ENCODE measurements at places on chromosomes 5 and 9.

GRCh38 chr9:88997646-88998045 is 6.4 kb downstream of the S1PR3 start:
- no peak for DNase-seq
- H3K27ac ChIP-seq, result no peak overlapping the region
- H3K27me3 ChIP-seq, result peaks cover 14% of the 10 kb centered on the region
- no peak overlapping the region for H3K4me3 ChIP-seq
- H3K36me3 ChIP-seq, result no peaks in the 10 kb centered on the region

- H3K4me1 ChIP-seq, result peaks cover 6% of the 10 kb centered on the region
- no peak overlapping the region for H3K27ac ChIP-seq
- H3K36me3 ChIP-seq, result no peaks in the 10 kb centered on the region
- no peak overlapping the region for H3K4me3 ChIP-seq
- H3K27me3 ChIP-seq, result no peaks in the 10 kb centered on the region
Measured at GRCh38 chr5:113043491-113043931, 66.9 kb downstream of the DCP2 start.

DNA sequence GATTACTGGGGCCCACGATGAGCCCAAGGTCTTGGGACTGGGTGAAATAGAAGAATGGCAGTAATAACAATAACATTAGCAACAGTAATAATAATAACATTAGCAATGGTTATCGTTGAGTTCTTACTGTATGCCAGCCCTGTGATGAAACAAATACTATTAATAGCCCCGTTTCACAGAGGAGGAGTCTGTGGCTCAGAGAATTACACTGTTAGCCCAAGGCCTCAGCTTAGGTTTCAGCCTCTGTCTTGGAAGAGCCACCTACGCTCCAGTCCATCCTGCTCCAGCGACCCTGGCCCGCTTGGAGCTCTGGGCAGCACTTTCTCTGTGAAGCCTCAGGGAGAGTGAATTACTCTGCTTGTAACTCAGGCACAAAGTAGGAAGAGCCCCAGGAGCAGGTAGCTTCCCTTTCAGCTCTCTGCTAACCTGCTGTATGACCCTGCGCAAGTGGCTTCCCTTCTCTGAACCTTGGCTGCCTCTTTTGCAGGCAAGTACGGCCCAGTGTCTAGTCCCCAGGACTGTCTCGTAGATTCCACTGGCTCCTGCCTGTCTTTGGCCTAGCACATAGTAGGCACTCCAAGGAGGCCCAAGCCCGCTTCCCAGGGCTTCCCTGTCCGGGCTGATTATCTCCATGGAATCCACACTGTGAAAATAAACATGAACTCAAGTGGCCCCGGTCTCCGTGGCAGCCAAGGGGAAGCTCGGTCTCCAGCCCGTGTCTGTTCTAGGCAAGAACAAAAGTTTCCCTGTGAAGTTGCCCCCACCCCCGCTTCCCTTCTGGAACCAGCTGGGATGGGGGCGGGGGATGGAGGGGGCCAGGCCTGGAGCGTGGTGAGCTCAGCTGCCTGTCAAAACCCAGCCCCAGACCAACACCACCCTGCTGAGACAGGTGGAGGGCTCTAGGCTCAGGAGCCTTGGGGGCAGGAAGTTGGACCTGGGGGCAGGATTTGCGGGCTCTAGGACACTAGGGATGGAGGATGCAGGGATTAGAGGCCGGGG is 26.2 kb upstream of the LMX1B start:
- DNase-seq, result no peak
- no peaks in the 10 kb centered on the region for H3K36me3 ChIP-seq
- no peak overlapping the region for H3K4me3 ChIP-seq
- no peaks in the 10 kb centered on the region for H3K4me1 ChIP-seq

DNA sequence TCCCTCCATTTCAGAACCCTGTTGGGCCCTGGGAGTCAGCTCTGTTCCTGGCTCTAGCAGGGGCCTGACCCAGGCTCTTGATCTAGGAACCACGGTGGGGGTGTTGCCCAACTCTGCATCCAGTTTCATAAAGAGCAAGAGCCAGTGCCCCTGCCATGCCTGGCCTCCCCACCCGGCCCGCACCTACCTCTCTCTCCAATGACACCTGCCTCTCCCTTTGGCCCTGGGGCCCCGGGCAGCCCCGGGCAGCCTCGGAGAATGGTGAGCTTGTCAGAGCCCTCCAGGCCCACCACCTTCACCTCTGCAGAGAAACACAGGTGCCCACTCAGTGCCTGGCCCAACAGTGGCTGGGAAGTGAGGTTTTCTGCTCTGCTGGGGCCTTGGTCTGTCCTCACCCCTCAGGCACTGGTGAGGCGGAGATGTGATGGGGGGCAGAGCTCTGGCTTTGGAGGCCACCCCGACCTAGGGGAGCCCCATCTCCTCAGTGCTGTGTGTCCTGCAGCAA is 1.5 kb downstream of the FCN1 start:
- DNase-seq, result no peak
- no peak overlapping the region for H3K27ac ChIP-seq
- H3K4me3 ChIP-seq, result no peak overlapping the region
- no peaks in the 10 kb centered on the region for H3K4me1 ChIP-seq
- no peaks in the 10 kb centered on the region for H3K36me3 ChIP-seq
- H3K27me3 ChIP-seq, result no peaks in the 10 kb centered on the region

- H3K27ac ChIP-seq, result no peak overlapping the region
- no peak overlapping the region for H3K4me3 ChIP-seq
- H3K27me3 ChIP-seq, result no peaks in the 10 kb centered on the region
Measured at GRCh38 chr5:79136618-79137017, 25.0 kb downstream of the BHMT start.

- H3K27me3 ChIP-seq, result no peaks in the 10 kb centered on the region
- DNase-seq, result no peak
- H3K36me3 ChIP-seq, result peaks cover 41% of the 10 kb centered on the region
- peaks cover 40% of the 10 kb centered on the region for H3K4me1 ChIP-seq
- peak overlapping the region; percentile 33 for H3K27ac ChIP-seq
Measured at GRCh38 chr5:69237877-69238276, 3.2 kb downstream of the CDK7 start.

GRCh38 chr5:76717222-76718083 is 1.5 kb downstream of the F2R start:
- no peak for DNase-seq
- peaks cover 35% of the 10 kb centered on the region for H3K4me1 ChIP-seq
- peak overlapping the region; percentile 79 for H3K4me3 ChIP-seq

- no peak overlapping the region for H3K27ac ChIP-seq
- H3K4me1 ChIP-seq, result no peaks in the 10 kb centered on the region
- no peaks in the 10 kb centered on the region for H3K27me3 ChIP-seq
- no peak overlapping the region for H3K4me3 ChIP-seq
Measured at GRCh38 chr5:7644723-7645122, 206.2 kb downstream of the CFAP90 start.

DNA sequence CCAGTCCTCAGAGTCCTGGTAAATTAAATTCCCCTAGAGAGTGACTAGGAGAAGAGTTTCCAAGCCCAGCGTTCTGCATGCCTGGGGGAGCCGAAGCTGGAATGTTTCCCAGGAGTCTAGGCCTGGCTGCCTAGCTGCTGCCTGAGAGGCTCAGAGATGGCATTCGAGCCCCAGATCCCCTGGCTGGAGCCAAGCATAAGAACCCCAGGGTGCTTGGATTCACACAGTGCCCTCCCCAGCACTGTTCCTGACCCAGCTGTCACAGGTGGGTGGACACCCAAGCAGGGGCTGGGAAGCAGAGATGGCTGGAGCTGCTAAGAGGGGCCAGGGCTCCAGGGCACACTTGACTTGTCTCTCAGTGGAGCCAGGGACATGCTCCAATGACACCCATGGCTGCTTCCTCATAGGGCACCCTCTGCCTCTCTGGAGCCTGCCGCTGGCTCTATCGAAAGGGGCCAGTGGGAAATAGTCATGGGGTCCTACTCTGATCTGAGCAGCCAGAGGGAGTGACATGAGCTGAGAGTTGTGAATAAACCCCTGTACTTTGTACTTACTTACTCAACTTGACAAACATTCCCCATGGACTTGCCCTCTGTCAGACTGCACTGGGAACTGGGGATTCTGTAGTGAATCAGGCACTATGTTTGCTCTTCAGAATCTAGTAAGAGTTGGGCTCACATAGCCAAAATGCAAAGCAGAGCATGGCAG is 62.6 kb upstream of the XPA start:
- H3K27ac ChIP-seq, result no peak overlapping the region
- H3K36me3 ChIP-seq, result no peaks in the 10 kb centered on the region
- no peak overlapping the region for H3K4me3 ChIP-seq
- H3K27me3 ChIP-seq, result peaks cover 45% of the 10 kb centered on the region
- no peaks in the 10 kb centered on the region for H3K4me1 ChIP-seq

GRCh38 chr5:10303699-10304170 is 4.0 kb downstream of the CMBL start:
- peaks cover 35% of the 10 kb centered on the region for H3K27me3 ChIP-seq
- no peak for DNase-seq
- no peak overlapping the region for H3K27ac ChIP-seq
- H3K36me3 ChIP-seq, result no peaks in the 10 kb centered on the region

- DNase-seq, result peak; percentile 38
- H3K36me3 ChIP-seq, result peaks cover 46% of the 10 kb centered on the region
- H3K27ac ChIP-seq, result peak overlapping the region; percentile 87
- no peaks in the 10 kb centered on the region for H3K27me3 ChIP-seq
- peak overlapping the region; percentile 16 for H3K4me3 ChIP-seq
Measured at GRCh38 chr5:378301-378891, 56.9 kb downstream of the AHRR start.

GRCh38 chr5:139667730-139668063 is 19.5 kb downstream of the CXXC5 start:
- H3K36me3 ChIP-seq, result no peaks in the 10 kb centered on the region
- H3K27me3 ChIP-seq, result no peaks in the 10 kb centered on the region
- DNase-seq, result no peak
- H3K4me3 ChIP-seq, result peak overlapping the region; percentile 42
- H3K4me1 ChIP-seq, result peaks cover 36% of the 10 kb centered on the region

GRCh38 chr9:128341435-128341849 is 1.1 kb downstream of the SLC27A4 start:
- peak overlapping the region; percentile 91 for H3K27ac ChIP-seq
- peaks cover 15% of the 10 kb centered on the region for H3K4me1 ChIP-seq
- H3K4me3 ChIP-seq, result peak overlapping the region; percentile 87
- DNase-seq, result peak; percentile 81

DNA sequence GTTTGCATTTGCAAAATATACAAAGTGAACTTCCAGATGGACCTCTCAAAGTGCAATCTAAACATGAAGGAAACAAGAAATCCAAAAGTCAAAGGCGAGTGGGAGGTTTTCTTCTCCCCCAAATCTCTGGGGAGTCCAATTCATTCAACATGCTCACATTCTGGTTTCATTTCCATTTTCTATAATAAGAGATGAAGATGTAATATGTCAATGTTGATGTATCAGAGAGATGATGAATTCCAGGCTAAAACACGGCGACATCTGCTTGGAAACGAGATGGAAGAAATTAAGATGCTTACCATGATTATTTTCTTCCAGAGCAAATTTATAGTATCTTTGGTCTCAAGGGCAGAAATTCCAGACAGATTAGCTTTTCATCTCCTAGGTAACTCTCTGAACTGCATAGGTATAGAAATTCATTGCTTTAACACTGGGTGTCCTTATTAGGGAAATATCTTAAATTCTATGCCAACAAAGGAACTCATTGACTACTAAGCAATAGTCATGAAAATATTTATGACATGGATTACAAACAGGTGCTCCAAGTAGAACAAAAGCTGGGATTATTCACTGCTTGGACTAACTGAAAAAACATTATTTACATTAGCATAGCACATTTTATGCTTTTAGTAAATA is 287.9 kb downstream of the SEC61B start:
- peaks cover 13% of the 10 kb centered on the region for H3K27me3 ChIP-seq
- no peaks in the 10 kb centered on the region for H3K4me1 ChIP-seq
- DNase-seq, result no peak
- no peak overlapping the region for H3K4me3 ChIP-seq
- no peaks in the 10 kb centered on the region for H3K36me3 ChIP-seq
- H3K27ac ChIP-seq, result no peak overlapping the region

DNA sequence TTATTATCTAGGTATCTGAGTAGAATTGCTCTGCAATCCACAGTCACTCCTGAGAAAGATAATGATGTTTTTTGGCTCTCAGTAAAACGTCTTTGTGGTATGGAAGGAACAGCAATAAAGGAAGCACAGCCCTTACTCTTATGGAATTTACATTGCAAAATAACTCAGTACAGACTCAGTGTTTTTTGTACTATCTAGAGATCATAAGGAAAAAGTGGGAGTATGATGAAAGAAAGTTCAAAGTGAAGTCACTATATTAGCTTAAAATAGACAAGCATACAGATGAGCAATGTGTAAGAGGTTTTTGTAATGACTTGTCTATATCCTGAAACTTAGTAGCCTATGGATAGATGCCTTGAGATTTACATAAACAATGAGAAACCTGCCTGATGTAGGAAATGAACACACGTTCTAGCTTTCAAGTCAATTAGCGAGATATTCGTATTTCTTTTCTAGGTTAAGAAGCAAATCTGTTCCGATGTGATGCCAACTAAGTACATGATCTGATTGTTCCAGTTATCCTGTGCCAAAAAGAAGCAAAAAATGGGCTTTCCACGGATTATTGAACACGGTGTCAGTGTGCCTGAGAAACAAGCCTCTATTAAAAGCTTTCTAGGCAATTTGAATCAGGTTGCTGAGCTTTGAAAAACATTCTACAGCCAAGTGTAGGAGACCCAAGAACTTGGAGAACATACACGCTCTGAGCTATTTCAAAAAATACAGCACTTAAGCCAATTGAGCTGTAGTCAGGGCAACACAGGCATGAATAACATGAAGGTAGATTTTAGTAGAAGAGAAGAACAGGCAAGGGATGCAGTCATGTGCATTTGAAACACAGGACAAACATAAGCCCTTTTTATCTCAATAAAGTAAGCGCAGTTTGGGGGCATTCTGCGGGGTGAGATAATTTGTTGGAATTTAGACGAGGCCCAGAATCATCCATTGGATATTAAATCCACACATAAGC is 86.3 kb upstream of the TAF11L2 start:
- H3K36me3 ChIP-seq, result no peaks in the 10 kb centered on the region
- no peaks in the 10 kb centered on the region for H3K4me1 ChIP-seq
- H3K4me3 ChIP-seq, result no peak overlapping the region
- no peak for DNase-seq
- H3K27ac ChIP-seq, result no peak overlapping the region
- no peaks in the 10 kb centered on the region for H3K27me3 ChIP-seq

GRCh38 chr5:77709993-77710685 is 66.0 kb downstream of the TBCA start:
- no peaks in the 10 kb centered on the region for H3K4me1 ChIP-seq
- no peak overlapping the region for H3K27ac ChIP-seq
- peaks cover 17% of the 10 kb centered on the region for H3K36me3 ChIP-seq

DNA sequence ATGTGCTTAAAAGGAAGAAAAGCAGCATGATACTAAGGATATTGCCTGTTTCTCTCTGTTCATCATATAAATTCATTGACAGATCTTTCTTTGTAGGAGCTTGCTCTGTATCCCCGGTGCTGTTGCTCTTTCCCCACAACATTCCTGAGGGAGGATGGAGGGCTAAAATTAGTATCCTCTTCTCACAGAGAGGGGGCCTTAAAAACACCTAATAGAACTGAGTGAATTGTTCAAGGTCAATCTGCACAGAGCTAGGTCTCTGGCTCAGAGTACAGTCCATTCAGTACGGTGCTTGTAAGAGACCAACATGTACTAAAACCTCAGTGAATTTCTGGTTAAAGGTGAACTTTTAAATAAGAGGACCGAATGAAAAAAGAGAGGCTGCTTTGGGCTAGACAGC is 88.7 kb downstream of the PALM2AKAP2 start:
- H3K4me3 ChIP-seq, result no peak overlapping the region
- H3K4me1 ChIP-seq, result peaks cover 4% of the 10 kb centered on the region
- H3K36me3 ChIP-seq, result no peaks in the 10 kb centered on the region
- peaks cover 32% of the 10 kb centered on the region for H3K27me3 ChIP-seq
